ENCODE measurements at places on chromosomes 13 and 19. TPM values are rescaled to one million over a fixed set of nuclear protein-coding genes. Genes with fewer than 3 reads are reported as not detected.

Gene CUL4A
- 72.8 TPM for polyA plus RNA-seq

Gene DZIP1
- not detected for polyA plus RNA-seq

Gene NRTN
- 0.34 TPM for polyA plus RNA-seq

Gene FUT3
- not detected for polyA plus RNA-seq

Gene IL11
- not detected for polyA plus RNA-seq

Gene P2RY11
- 0.24 TPM for polyA plus RNA-seq

Gene CACNG7
- polyA plus RNA-seq = not detected

Gene KLK2
- polyA plus RNA-seq = not detected

Gene LGALS14
- polyA plus RNA-seq = not detected

Gene CRX
- polyA plus RNA-seq = not detected

Gene LIPE
- polyA plus RNA-seq = 7.4 TPM

DNA sequence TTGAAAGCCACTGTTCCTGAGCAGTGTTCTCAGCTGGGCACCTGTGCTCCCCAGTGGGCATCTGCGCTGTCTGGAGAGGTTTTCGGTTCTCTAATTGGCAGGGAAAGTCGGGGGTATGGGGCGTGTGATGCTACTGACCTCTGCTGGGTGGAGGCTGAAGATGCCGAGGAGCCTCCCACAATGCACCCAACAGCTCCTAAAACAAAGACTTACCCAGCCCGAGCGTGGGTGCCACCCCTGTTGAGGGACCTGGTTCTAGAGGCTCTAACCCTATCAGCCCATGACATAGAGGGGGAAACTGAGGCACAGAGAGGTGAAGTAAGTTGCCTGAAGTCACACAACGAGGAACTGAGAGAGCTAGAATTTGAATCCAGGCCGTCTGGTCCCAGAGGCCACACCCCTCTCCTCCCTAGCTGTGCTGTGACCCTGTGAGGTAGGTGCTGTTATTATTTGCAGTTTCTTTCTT is 2.3 kb downstream of the SPACA4 start:
- peak; percentile 59 for DNase-seq
- H3K27me3 ChIP-seq = no peaks in the 10 kb centered on the region
- H3K4me3 ChIP-seq = no peak overlapping the region
- H3K36me3 ChIP-seq = no peaks in the 10 kb centered on the region
- no peaks in the 10 kb centered on the region for H3K4me1 ChIP-seq

- H3K36me3 ChIP-seq = no peaks in the 10 kb centered on the region
- H3K4me3 ChIP-seq = no peak overlapping the region
- no peak for DNase-seq
- no peaks in the 10 kb centered on the region for H3K4me1 ChIP-seq
- no peaks in the 10 kb centered on the region for H3K27me3 ChIP-seq
These were observed 43.5 kb upstream of the RGCC start for GRCh38 chr13:41413872-41414271.

DNA sequence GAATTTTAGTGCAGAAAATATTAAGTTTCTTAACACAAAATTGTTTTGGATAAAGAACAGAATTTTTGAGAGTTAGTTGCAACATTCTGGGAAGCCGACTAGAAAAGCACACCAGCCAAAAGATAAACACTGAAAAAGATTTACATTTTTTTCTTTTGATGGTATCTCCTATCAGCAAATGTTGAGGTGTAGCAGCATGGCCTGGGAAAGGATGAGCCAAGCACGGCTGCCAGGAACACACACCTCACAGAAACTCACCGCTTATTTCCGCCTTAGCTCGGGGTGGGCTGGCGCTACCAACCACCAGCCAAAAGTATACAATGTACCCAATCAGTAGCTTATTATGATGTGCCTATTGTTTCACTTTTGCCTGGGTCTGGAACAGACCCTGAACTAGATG is 134.7 kb downstream of the MIPEP start:
- H3K27me3 ChIP-seq = no peaks in the 10 kb centered on the region
- peak overlapping the region; percentile 24 for H3K27ac ChIP-seq
- no peak overlapping the region for H3K4me3 ChIP-seq
- H3K36me3 ChIP-seq = no peaks in the 10 kb centered on the region
- H3K4me1 ChIP-seq = peaks cover 30% of the 10 kb centered on the region

DNA sequence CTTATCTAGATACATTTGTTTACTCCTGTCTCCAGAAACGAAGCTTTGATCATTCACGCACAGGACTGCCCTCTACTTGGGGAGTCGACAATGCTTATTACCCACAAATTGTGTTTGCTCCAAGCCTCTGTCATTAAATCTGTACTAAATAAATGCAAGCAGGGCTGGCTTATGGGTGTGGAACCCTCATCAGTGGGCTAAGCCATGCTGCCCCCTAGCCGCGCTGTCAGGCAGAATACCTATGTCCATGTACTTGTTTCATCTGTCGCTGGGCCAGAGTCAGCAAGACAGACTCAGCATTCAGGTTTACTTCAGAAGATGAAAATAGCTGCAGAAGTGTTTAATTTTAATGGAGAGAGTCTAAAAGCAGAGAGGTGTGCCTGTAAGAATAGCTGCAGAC is 110.0 kb upstream of the PRR20A start:
- H3K4me1 ChIP-seq = no peaks in the 10 kb centered on the region
- no peak for DNase-seq
- H3K4me3 ChIP-seq = no peak overlapping the region
- no peak overlapping the region for H3K27ac ChIP-seq
- H3K36me3 ChIP-seq = no peaks in the 10 kb centered on the region

GRCh38 chr13:48096670-48097069 is 1.8 kb upstream of the MED4 start:
- no peaks in the 10 kb centered on the region for H3K36me3 ChIP-seq
- H3K4me3 ChIP-seq = no peak overlapping the region
- DNase-seq = no peak
- H3K27ac ChIP-seq = no peak overlapping the region

DNA sequence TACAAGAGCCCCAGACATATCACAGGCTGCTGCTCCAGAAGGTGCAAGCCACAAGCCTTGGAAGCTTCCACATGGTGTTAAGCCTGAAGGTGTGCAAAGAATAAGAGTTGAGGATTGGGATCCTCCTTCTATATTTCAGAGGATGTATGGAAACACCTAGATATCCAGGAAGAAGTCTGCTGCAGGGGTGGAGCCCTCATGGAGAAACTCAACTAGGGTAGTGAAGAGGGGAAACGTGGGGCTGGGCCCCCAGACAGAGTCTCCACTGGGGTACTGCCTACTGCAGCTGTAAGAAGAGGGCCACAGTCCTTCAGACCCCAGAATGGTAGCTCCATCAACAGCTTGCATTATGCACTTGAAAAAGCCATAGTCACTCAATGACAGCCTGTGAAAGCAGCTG is 1444.0 kb downstream of the SLITRK1 start:
- H3K4me3 ChIP-seq = no peak overlapping the region
- DNase-seq = no peak
- no peak overlapping the region for H3K27ac ChIP-seq
- no peaks in the 10 kb centered on the region for H3K36me3 ChIP-seq
- H3K4me1 ChIP-seq = no peaks in the 10 kb centered on the region

GRCh38 chr19:44308011-44308410 is 3.2 kb upstream of the ZNF235 start:
- no peak overlapping the region for H3K4me3 ChIP-seq
- H3K27me3 ChIP-seq = no peaks in the 10 kb centered on the region
- no peak for DNase-seq
- H3K36me3 ChIP-seq = no peaks in the 10 kb centered on the region
- peaks cover 13% of the 10 kb centered on the region for H3K4me1 ChIP-seq

DNA sequence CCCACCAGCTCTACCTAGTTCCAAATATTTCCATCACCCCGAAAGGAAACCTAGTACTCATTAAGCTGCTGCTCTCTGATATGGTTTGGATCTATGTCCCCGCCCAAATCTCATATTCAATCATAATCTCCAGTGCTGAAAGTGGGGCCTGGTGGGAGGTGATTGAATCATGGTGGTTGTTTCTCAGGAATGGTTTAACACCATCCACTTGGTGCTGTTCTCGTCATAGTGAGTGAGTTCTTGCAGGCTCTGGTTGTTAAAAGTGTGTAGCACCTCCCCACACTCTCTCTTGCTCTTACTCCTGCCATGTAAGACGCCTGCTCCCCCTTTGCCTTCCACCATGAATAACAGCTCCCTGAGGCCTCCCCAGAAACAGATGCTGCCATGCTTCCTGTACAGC is 43.4 kb upstream of the MED4 start:
- H3K4me1 ChIP-seq = no peaks in the 10 kb centered on the region
- no peaks in the 10 kb centered on the region for H3K36me3 ChIP-seq
- no peak for DNase-seq
- no peak overlapping the region for H3K27ac ChIP-seq

GRCh38 chr19:56404705-56405056 is 549 bp downstream of the ZNF583 start:
- H3K36me3 ChIP-seq = peaks cover 24% of the 10 kb centered on the region
- H3K4me1 ChIP-seq = peaks cover 21% of the 10 kb centered on the region
- no peak for DNase-seq
- H3K27ac ChIP-seq = peak overlapping the region; percentile 92
- H3K4me3 ChIP-seq = peak overlapping the region; percentile 77
- H3K27me3 ChIP-seq = no peaks in the 10 kb centered on the region

DNA sequence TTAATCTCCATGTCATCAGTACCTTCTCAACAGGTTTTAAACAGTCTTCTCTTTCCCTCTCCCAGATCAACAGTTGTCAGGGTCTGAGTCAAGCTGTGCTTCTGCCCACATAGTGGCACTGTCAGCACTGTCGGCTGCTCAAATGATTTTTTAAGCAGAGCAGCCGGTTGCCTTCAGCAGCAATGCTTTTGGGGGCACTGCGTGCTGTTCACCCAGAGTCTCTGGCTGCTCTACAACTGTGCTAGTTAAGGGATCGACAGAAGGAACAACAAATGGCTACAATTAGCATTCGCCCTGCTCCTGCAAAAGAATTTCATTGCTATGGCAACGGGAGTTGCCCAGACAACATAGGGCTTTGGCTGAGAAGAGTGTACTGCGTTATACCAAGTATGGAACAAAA is 412.9 kb downstream of the DIAPH3 start:
- no peak overlapping the region for H3K27ac ChIP-seq
- no peaks in the 10 kb centered on the region for H3K36me3 ChIP-seq
- DNase-seq = no peak
- H3K27me3 ChIP-seq = no peaks in the 10 kb centered on the region

- H3K4me3 ChIP-seq = no peak overlapping the region
- H3K36me3 ChIP-seq = no peaks in the 10 kb centered on the region
- H3K27me3 ChIP-seq = no peaks in the 10 kb centered on the region
These were observed 33.8 kb downstream of the ZNF44 start for GRCh38 chr19:12260861-12261260.

DNA sequence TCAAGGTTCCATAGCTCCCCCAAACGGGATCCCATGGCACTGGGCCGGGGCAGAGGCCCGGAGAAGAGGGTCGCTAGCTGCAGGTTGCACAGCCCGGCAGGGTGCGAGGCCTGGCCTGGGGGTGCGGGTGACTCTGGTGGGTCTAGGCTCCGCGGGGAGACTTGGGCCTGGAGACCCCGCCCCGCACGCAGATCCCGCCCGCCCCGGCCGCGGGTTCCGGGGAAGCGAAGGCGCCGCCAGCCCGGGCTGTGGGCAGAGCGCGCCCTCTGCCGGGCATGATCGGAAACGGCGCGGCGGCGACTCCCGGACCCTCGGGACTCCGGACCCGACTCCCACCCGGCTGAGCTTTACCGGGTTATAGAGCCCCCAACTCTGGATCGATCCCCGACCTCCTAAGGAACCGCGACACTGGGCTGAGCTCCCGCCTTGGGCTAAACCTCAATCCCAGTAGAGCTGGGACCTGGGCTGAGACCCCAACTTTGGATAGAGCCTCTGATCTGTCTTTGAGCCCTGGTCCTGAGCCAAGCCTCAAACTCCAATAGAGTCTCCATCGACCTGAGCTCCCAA is 3.1 kb upstream of the TNFAIP8L1 start:
- peak overlapping the region; percentile 29 for H3K4me3 ChIP-seq
- H3K4me1 ChIP-seq = peaks cover 37% of the 10 kb centered on the region
- H3K36me3 ChIP-seq = no peaks in the 10 kb centered on the region
- DNase-seq = peak; percentile 71

- DNase-seq = no peak
- H3K27ac ChIP-seq = no peak overlapping the region
- H3K4me3 ChIP-seq = no peak overlapping the region
- H3K27me3 ChIP-seq = peaks cover 6% of the 10 kb centered on the region
- no peaks in the 10 kb centered on the region for H3K36me3 ChIP-seq
These were observed 80.8 kb downstream of the TNFSF11 start for GRCh38 chr13:42654722-42655121.

- no peak overlapping the region for H3K4me3 ChIP-seq
- DNase-seq = no peak
- H3K27ac ChIP-seq = no peak overlapping the region
These were observed 1.5 kb downstream of the SIGLEC8 start for GRCh38 chr19:51456541-51457290.

DNA sequence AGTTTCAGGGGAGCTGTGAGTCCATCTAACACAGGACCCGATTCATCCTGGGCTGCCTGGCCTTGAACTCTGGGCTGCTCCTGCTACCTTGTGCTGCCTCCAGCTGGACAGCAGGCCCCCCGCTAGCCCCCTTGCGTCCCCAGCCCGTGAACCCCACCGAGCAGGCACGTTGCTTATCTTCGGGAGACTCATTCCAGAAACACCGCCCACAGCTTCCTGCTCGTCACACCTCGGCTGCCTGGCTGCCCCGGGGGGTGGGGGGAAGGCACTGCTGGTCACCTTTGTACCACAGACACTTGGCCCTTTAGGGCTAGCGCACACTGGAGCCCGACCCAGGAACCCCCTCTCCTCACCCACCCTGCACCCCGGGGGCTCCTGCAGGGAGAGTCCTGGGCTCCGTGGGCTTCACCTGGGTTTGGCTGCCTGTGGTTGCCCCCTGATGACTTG is 48.1 kb downstream of the CRTC1 start:
- no peaks in the 10 kb centered on the region for H3K27me3 ChIP-seq
- H3K27ac ChIP-seq = no peak overlapping the region
- no peaks in the 10 kb centered on the region for H3K36me3 ChIP-seq
- DNase-seq = no peak

GRCh38 chr13:49615836-49616675 is 12.3 kb upstream of the ARL11 start:
- DNase-seq = no peak
- H3K4me3 ChIP-seq = no peak overlapping the region
- H3K4me1 ChIP-seq = no peaks in the 10 kb centered on the region
- no peaks in the 10 kb centered on the region for H3K27me3 ChIP-seq

DNA sequence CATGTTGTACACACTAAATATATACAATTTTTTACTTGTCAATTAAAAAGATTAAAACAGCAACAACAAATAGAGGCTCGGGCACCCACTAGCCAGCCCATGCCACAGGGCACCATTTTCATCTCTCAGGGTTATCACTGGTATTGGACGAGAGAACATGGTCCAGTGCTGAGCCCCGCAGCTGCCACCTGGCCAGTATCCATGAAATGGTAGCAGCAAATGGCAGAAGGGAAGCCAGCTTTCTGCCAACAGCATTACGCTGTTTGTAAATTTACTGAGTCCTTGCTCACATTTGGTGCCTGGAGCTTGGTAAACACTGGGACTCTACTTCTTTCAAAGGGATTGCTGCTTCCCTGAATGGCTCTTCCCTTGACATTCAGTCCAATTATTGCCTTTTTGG is 87.9 kb upstream of the WASF3 start:
- no peaks in the 10 kb centered on the region for H3K36me3 ChIP-seq
- no peak overlapping the region for H3K4me3 ChIP-seq
- no peak overlapping the region for H3K27ac ChIP-seq

DNA sequence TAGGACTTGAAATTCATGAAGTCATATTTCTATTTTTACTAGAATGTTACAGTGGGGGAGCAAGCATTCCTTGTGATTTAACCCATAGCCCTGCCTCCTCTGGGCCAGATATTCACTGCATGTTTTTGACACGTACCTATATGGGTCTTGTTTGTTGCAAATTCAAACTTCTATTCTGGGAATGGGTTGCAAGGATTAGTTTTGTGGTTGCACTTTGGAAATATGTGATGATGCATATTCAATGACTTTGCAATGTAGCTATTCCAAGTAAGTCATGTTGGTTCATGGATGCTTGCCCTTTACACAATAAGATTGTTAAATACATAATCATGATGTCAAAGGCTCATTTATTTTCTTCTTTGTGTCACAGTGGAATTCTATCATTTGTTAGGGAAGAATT is 440.8 kb downstream of the TDRD3 start:
- H3K36me3 ChIP-seq = no peaks in the 10 kb centered on the region
- no peak overlapping the region for H3K4me3 ChIP-seq
- no peaks in the 10 kb centered on the region for H3K27me3 ChIP-seq

All from CD4-positive, alpha-beta memory T cell (primary cell).